Activated CD4-positive, alpha-beta T cell treated with anti-CD3 and anti-CD28 coated beads, Interleukin-2, amount 10 ng/mL, durations not matched to agents 24 days and 14 days (primary cell): ENCODE measurements at places on chromosomes 16 and 17. TPM values are rescaled to one million over a fixed set of nuclear protein-coding genes. Genes with fewer than 3 reads are reported as not detected.

FAM171A2 gene
- total RNA-seq: 0.21 and 0.26 TPM in 2 replicates

FOXN1 gene
- not detected in 2 replicates for total RNA-seq

ATXN1L gene
- 16.7 and 19.3 TPM in 2 replicates for total RNA-seq

PLA2G10 gene
- not detected in 2 replicates for total RNA-seq

DNA sequence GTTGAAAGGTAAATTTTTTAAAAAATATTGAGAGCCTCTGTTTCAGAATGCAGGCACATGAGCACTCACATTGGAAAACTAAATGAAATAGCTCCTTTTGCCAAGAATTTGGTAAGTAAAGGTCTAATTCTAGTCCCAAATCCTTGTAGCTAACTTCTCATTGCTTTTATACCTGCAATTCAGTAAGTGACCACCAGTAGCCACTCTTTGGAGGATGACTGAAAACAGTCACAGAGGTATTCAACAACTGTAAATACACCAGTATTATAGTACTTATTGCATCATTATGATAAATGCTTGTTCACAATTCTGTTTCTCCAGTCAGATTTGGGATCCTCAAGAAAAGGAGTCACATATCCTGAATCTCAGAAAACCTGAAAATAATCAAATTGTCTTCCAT lies 562.4 kb upstream of the CDH11 start:
- DNase-seq: no peak
- no peak overlapping the region for H3K27ac ChIP-seq
- no peaks in the 10 kb centered on the region for H3K36me3 ChIP-seq
- no peaks in the 10 kb centered on the region for H3K4me1 ChIP-seq
- H3K4me3 ChIP-seq: no peak overlapping the region

GRCh38 chr17:14557480-14557879 lies 256.6 kb downstream of the HS3ST3B1 start:
- H3K27ac ChIP-seq: no peak overlapping the region
- peaks cover 2% of the 10 kb centered on the region for H3K27me3 ChIP-seq
- no peaks in the 10 kb centered on the region for H3K36me3 ChIP-seq
- no peak for DNase-seq
